Fibroblast of skin of right quadriceps (primary cell): ENCODE measurements at places on chromosomes 7 and 10.

DNA sequence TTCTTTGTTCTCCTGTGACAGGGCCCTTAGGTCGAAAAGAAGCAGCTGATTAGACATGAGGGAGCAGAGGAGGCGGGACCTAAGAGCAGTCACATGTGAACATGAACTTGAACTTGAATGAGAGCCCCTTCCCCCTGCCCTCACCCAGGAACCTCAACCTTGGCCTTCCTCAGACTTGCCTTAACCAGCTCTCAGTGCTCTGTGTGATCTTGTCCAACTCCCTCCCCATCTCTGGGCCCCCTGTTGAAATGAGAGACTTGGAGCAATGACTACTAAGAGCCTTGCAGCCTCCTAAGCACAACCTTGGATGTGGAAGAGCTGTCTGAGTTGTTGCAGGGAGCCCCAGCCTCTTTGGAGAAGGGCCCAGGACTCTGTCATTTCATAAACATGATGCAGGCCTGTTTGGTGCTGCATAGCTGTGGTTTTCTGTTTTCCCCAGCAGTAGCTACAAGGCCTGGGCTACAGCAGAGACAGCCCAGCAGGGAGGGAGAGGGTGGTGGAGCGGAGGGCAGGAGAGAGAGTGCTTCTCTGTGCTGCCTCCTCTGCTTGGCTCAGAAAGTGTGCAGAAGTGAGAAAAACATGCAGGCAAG, 123.9 kb upstream of the ZMIZ1 start:
- peak; percentile 97 for DNase-seq

DNA sequence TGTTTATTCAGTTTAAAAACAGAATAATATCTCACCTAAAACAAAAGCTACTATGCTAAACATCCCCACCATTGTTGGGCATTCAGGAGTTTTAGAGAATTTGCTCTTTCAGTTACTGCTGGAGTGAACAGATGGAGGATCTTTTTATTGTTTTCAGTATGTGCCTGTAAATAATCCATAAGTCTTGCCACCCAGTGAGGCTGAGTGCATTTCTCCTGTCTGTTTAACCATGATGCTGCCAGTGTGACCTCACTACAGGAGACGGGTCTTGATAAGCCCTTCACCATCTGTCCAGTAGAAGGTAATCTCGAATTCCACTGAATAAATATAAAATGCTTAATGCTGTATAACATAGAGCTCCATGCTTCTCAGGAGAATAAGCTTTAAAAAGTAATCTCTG, 430.9 kb downstream of the POM121L12 start:
- DNase-seq: no peak

- no peak for DNase-seq
These were observed 13.6 kb downstream of the NKX1-2 start for GRCh38 chr10:124436191-124436638.

- peak; percentile 78 for DNase-seq
These were observed 187.6 kb upstream of the KLF14 start for GRCh38 chr7:130921391-130922180.

DNA sequence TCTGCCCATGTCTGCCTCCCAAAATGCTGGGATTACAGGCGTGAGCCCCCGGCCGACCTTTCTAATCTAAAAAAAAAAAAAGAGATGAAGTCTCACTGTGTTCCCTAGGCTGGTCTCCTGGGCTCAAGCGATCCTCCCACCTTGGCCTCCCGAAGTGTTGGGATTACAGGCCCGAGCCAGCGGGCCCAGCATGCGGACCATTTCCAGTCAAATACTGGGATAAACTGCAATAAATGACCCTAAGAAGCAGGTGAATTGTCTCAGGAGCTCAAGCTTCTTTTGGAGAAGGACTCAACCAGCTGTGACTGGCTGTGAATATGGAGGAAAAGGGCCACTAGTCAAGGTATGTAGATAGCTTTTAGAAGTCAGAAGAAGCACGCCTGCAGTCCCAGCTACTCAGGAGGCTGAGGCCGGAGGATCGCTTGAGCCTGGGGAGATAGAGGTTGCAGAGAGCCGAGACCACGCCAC, 550 bp upstream of the CREM start:
- DNase-seq: no peak
